Stimulated activated CD8-positive, alpha-beta memory T cell treated with anti-CD3 and anti-CD28 coated beads, Interleukin-4, amount 100 ng/mL, for 4 hours (primary cell): ENCODE measurements at places on chromosomes 3 and 15.

GRCh38 chr3:118766306-118766669 lies 268.4 kb downstream of the IGSF11 start:
- DNase-seq = no peak

- no peak for DNase-seq
These were observed 39.8 kb downstream of the CADM2 start for GRCh38 chr3:84998545-84998944.

GRCh38 chr3:72797773-72798543 lies 50.3 kb downstream of the SHQ1 start:
- no peak for DNase-seq

GRCh38 chr3:112500621-112501020 lies 1.3 kb upstream of the BTLA start:
- no peak for DNase-seq

- DNase-seq = no peak
These were observed 3.3 kb upstream of the DCP1A start for GRCh38 chr3:53350652-53351051.

DNA sequence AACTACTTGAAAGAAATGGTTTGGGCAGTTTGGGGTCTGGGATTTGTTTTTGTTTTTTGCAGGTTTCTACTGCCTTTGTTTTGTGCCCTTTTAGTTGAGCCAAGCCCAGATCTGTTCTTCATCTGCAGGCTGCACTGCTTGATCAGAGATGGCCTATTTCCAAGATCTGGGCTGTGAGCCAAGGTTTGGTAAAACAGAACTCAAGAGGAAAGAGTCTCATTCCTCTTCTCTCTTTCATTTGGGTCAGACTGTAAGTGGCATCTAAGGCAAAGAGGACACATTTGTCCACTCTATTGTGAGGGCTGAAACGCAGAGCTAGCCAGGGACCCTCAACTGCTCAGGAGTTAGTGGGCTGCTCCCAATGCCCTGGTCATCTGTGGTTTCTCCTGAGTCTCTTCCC lies 104.4 kb upstream of the UBE3A start:
- no peak for DNase-seq

- no peak for DNase-seq
These were observed 87.9 kb downstream of the CHST2 start for GRCh38 chr3:143207338-143207961.
